Activated CD4-positive, alpha-beta T cell treated with anti-CD3 and anti-CD28 coated beads, Interleukin-2, amount 50 U/mL, for 24 hours (primary cell): ENCODE measurements at places on chromosomes 3 and 15.

DNA sequence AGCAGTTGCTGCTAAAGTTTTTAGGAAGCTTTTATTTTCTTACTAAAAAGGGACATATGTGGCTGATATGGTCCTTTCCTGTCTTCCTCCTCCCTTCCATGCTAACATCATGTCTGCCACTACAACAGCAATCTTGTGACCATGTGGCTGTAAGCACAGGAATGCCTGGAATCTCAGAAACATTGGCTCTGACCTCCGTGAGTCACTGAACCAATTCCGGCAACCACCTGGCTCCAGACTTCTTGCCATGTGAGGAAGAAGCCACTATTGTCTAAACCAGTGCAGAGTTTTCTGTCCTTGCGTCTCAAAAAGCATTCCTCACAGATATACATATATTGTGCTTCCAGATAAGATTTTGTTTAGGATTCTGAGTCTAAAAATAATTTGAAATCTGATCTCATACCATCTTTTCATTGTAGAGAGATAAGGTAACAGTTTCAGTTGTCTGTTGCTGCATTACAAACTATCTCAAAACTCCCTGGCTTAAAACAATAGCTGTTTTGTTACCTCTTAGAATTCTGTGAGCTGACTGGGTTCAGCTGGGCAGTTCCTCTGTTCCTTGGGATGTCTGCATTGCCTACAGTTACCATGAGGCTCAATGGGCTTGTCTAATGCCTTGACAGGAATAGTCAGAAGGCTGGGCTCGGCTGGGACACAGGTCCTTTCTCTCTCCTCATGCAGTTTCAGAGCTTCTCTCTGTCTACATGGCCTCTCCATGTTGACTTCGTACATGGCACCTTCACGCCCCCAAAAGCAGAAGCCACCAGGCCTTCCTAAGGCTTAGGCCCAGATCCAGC lies 77.3 kb upstream of the MAGI1 start:
- DNase-seq: no peak

DNA sequence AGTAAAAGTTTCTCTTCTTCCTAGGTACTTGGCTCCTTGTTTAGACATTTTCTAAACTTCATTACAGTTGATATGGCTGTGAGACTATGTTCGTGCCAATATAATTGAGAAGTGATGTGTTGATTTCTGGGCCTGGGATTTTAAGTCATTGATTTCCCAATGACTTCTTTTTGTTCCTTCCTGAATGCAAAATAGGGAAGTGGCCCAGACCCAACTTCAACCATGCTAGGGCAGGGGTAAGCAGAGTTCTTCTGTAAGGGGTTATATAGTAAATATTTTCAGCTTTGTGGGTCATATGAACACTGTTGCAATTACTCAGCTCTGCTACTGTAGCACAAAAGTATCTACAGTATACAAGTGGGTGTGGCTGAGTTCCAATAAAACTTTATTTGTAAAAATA lies 320.1 kb upstream of the WNT5A start:
- DNase-seq: no peak

DNA sequence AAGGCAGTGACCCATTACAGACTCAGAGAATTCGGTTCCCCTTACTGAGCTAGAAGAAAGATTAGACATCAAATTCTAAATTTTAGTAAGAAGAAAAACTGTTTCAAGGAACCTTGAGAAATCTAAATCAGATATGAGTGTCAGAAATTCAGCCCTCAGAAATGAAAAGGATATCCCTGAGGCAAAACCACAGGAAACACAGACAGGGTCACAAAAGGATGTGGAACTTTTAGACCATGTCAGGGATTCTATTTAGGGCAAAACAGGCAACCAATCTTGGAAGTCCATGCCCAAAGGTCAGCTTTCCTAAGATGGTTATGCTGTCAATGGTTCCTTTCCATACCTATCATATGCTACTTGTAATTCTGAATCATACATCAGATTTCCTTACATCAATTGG lies 31.6 kb downstream of the SHOX2 start:
- no peak for DNase-seq

- DNase-seq: no peak
These were observed 150.3 kb upstream of the ARHGEF26 start for GRCh38 chr3:153970741-153971347.

- DNase-seq: no peak
These were observed 53.4 kb upstream of the XRN1 start for GRCh38 chr3:142501004-142501926.

- no peak for DNase-seq
These were observed 53.5 kb upstream of the PRTG start for GRCh38 chr15:55796321-55796965.

DNA sequence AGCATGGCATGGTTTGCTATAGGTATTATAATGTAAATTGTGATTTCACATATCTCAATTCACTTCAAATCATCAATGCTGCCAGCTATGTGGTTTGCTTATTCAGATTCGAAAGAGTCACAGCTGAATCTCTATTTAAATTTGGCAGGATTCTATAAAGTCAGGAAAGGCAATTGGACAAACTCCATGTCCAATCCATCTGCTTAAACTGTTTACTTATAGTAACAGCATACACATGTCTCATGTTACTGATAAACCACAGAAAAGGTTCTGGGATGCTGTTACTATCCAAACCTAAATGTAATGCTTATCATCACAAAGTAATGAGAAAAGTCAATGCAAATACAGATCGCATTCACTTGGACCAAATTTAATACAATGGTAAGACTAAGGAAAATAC lies 229.7 kb downstream of the ISL2 start:
- DNase-seq: no peak

GRCh38 chr15:88949734-88950400 lies 36.7 kb upstream of the MFGE8 start:
- no peak for DNase-seq

- no peak for DNase-seq
These were observed 69.6 kb downstream of the SENP2 start for GRCh38 chr3:185655426-185656320.

GRCh38 chr3:63231643-63232042 lies 46.5 kb upstream of the SYNPR start:
- DNase-seq: no peak

GRCh38 chr3:151750181-151750580 lies 16.5 kb downstream of the AADACL2 start:
- no peak for DNase-seq

- no peak for DNase-seq
These were observed 20.9 kb upstream of the SSUH2 start for GRCh38 chr3:8665407-8665896.

GRCh38 chr15:91867581-91868026 lies 14.1 kb downstream of the SLCO3A1 start:
- DNase-seq: no peak
